ENCODE measurements at places on chromosomes 6 and 20.

- no peak for DNase-seq
These were observed 411.9 kb upstream of the SASH1 start for GRCh38 chr6:147930745-147931144.

- no peak for DNase-seq
These were observed 6.0 kb downstream of the ZNF76 start for GRCh38 chr6:35265523-35265922.

- DNase-seq, result no peak
These were observed at the start of gene TBX18 for GRCh38 chr6:84764332-84765049. Gene TBX18 (minus strand): TSS chr6:84764598. CDS start chr6:84764181, 417 bp downstream.

GRCh38 chr20:59412181-59412580, 111.8 kb downstream of the EDN3 start:
- no peak for DNase-seq

DNA sequence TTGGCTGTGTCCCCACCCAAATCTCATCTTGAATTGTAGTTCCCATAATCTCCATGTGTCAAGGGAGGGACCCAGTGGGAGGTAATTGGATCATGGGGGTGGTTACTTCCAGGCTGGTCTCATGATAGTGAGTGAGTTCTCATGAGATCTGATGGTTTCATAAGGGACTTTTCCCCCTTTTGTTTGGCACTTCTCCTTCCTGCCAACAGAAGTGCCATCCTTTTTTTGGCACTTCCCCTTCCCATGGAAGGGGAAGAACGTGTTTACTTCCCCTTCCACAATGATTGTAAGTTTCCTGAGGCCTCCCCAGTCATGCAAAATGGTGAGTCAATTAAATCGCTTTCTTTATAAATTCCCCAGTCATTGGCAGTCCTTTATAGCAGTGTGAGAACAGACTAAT, 18.0 kb upstream of the PI3 start:
- no peak for DNase-seq

DNA sequence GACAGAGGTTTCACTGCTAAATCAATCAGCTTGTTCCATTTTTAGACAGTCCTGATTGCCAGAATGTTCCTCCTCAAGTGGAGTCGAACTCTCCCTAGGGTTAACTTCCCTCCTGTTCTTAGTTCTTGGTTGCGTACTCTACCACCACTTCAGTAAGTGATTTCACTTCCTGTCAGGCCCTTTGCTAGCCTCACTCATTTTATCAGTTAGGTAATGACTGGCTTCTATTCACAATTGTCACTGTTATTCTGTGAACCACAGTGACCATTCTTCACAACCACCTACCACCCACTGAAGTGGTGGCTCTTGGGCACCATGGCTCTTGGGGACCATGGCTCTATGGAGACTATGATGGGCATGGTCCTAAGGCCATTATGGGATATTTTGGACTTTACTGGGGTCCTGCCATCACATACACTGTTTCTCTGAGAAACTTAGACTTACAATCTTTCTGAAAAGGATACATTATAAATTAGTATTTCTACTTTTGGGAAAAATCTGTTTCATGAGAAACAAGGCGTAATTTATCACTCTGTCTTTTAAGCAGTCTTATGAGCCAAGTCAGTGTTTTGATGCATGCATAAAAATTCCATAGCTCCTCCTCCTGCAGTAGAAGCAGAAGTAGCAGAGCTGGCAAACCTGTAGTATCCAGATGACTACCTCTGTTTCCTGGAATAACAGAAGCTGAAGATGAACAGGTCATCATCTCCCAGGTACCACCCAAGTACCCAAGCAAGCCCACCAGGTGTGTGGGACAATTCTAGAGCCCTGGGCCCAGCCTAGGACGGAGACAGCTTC, 66.3 kb downstream of the ATXN1 start:
- no peak for DNase-seq

DNA sequence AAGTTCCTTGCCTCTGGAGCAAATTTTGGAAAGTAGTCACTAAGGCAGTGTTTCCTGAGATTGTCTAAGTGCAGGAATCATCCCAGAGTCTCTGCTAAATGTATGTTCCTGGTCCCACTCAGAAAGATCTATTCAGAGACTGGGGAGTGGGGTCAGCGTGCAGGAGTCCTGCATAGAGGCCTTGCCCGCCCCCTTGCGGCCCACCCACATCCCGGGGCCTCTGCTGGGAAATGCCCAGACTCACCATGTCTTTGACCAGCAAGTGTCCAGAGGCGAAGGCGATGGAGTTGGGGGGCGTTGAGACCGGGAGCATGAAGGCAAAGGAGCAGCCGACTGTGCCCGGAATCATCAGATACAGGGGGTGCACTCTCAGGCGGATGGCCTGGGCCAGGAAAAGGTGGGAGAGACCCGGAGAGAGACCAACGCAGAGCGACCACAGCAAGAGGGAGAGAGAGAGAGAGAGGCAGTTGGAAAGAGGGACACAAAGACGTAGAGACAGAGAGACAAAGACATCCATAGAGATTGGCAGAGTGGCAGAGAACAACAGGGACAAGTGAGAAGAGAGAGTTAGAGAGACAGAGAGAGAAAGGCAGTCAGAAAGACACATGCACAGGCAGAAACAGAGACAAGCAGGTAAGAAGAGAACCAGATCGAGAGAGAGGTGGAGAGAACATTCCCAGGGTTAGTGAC, 12.9 kb upstream of the OCSTAMP start:
- DNase-seq, result no peak

DNA sequence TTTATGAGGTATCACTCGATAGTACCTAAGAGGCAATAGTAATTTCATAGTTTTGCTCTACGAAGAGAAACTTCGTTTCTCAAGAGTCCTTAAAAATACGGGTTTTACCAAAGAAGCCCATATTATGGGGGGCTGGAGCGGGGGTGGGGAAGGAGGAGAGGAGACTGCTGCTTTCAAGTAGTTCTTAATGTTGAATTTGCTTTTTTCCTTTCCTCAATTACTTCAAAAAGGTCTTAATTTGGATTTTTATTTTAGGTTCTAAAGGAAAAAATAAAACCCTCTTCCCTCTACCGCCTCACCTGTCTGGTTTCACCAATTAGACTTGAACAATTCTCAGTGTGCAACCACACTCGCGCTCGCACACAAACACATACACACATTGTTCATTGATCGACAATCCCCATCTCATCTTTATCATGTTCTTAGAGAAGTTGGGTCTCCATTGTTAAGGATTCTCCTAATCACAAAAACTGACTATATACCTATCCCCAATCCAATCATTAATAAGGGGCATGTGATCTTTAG, 97.2 kb downstream of the HFE start:
- no peak for DNase-seq

DNA sequence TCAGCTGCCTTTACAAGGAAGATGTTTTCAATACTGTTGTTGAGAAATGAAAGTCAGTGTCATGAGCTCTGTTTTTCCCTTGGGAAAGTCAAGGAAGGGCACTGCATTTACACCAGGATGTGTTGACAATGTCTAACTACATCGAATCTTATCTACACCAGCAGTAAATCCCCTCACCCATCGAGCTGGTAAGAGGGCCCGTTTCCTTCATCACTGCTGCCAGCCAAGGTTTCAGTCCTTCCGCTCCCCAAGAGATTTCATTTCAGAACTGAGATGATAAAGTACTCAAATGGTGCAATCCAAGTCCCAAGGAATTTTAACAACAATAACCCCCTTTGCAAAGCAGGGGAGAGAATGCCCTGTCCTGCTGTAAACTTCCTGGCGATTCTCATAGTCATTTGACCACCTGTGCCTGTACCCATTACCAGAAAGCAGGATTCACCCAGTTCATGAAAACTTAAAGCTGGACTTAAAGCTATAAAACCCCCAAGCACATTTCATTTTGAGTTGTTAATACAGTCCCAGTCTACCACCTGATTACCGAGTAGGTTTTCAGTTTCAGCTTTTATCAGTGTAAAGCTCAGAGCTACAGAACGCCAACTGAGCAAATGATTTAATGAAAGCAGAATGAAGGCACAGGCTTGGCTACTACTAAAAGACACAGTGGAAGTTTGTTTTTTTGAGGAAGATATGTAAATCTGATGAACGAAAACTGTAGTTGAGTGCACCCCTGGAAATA, 122.5 kb upstream of the TAB2 start:
- no peak for DNase-seq

DNA sequence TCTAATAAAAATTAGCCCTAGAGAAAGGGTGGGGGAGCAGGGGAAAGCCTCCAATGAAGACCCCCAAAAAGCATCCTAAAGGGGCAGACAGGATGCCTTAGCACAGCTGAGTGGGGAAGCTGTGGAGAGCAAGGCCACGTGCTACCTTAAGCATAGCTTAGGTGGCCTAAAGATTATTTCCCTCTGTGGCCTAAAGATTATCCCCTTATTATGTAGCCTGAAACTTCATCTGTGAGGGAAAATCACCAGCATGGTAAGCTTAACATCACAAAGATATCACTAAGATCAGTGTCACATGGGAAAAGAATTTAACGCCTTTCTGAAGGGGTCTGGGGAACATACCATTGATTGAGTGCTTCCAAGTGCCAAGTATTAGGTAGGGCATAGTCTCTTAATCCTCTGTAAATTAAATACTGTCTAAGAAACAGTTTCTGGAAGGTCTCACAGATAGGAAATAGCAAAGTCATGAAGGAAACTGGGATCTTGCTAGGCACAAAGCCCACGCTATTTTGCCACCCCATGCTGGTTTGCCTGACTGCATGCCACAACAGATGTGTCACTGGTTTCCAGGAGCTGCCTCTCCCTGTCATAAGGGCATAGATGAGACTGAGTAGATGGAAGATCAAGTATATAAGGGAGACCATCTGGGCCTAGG, 170.0 kb downstream of the HACE1 start:
- DNase-seq, result no peak

- no peak for DNase-seq
These were observed 62.7 kb downstream of the MEI4 start for GRCh38 chr6:77715588-77715987.

GRCh38 chr6:29702519-29703103, 20.6 kb upstream of the HLA-F start:
- peak; percentile 43 for DNase-seq

GRCh38 chr20:35257175-35257909, 20.6 kb downstream of the MMP24OS start:
- DNase-seq, result no peak

DNA sequence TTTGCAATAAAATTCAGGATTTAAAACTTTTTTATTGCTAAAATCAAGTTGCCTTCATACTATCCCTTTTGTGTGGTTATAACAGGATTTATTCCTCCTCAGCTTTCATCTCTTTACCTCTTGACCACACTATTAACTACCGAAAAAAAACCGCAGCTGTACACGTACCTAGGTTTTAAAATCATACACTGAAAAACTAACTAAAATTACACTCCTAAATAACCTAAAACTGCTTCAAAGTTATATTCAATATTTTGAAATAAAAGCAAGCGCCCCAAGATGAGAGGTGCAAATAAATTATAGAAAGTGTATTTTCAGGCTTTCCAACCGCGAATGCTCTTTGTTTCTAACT, 1.4 kb downstream of the MPC1 start:
- DNase-seq, result no peak

DNA sequence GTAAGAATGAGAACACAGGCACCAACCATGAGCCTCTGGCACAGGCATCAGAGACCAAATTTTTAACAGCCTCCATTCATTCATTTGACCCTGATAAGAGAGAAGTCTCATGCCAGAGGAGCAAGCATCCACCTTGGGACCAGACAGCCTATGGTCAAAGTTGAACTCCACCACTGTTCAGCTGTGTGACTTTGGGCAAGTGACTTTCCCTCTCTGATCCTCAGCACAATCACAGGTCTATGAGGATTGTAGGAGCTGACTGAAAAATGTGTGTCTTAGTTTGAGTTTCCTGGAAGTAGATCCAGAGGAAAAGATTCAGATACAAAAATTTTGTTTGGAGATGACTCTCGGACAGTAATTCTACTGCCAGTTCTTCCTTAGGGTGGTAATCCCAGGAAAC, 645.1 kb upstream of the DEFB115 start:
- no peak for DNase-seq

GRCh38 chr6:17393892-17394631, 667 bp downstream of the CAP2 start:
- DNase-seq, result no peak

DNA sequence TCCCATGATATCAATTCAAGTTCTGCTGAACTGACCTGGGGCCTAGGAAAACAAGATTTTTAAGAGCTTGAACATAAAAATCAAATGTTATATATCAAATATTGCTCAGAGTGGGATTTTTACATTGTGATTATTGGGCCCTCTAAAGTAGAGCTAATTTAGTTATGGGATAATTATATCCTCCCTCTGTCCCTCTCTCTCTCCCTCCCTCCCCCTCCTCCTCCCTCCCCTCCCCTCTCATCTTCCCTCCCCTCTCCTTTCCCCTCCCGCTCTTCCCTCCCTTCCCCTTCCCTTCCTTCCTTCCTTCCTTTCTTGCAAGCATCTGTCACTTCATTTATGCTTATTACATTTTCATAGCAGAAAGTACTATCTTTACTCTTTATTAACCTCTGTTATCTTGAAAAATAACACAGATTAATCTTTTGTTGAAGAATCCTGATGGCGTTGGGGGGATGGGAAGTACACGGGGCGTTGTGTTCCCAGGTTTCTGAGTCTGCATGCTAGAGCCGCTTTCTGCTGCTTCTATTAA, 32.8 kb downstream of the KIF25 start:
- DNase-seq, result no peak

DNA sequence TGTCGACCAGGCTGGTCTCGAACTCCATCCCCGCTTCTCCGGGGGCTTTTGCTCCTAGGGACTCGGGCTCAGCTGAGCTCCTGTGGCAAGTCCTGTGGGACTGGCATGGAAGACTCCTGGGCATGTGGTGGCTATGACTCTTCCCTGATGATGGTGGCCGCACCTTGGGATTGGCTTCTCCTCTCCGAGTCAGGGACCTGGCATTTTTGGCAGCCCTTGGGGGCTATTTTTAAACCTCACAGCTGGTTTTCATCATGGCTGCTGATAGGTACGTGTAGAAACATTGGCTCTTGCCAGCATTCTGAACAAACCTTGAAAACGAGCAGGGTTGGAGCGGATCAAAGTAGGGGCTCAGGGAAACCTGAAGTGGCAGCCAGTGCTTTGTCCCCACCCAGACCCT, 54.1 kb downstream of the RBM38 start:
- no peak for DNase-seq

- no peak for DNase-seq
These were observed 79.7 kb upstream of the AFDN start for GRCh38 chr6:167746975-167747374.

GRCh38 chr6:134647861-134648260, 302.0 kb downstream of the ALDH8A1 start:
- no peak for DNase-seq

DNA sequence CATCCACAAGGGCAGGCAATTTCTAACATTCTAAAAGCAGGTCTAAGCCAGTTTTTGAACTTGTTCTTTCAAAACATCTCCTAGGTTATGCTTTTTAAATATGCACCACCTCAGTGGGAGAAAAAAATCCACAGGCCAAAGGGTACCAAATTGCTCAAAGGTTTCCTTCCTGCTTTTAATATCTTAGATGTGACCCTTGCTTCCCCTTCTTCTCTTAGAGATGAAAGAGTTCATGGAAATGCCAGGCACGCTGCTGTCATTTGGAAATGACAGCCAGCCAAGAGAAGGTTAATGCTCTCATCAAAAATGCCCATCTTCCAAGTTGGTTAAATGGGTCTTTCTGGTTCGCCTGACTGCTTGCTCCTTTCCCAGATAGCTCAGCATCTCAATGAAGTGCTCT, 497.1 kb downstream of the CD83 start:
- DNase-seq, result no peak

GRCh38 chr6:3011592-3011991, 11.9 kb downstream of the NQO2 start:
- DNase-seq, result no peak

- DNase-seq, result no peak
These were observed 106.3 kb downstream of the BCAS1 start for GRCh38 chr20:53964067-53964466.

Measured in activated CD8-positive, alpha-beta memory T cell treated with anti-CD3 and anti-CD28 coated beads for 4 hours (primary cell).